Activated CD4-positive, alpha-beta T cell treated with anti-CD3 and anti-CD28 coated beads, Interleukin-2, amount 10 ng/mL, durations not matched to agents 24 days and 14 days (primary cell): ENCODE measurements at places on chromosomes 2 and 18. TPM values are rescaled to one million over a fixed set of nuclear protein-coding genes. Genes with fewer than 3 reads are reported as not detected.

GRCh38 chr18:1559563-1559962, 654.9 kb downstream of the ADCYAP1 start:
- no peaks in the 10 kb centered on the region for H3K27me3 ChIP-seq
- H3K4me1 ChIP-seq = no peaks in the 10 kb centered on the region
- H3K4me3 ChIP-seq = no peak overlapping the region
- no peak for DNase-seq
- no peak overlapping the region for H3K27ac ChIP-seq

DNA sequence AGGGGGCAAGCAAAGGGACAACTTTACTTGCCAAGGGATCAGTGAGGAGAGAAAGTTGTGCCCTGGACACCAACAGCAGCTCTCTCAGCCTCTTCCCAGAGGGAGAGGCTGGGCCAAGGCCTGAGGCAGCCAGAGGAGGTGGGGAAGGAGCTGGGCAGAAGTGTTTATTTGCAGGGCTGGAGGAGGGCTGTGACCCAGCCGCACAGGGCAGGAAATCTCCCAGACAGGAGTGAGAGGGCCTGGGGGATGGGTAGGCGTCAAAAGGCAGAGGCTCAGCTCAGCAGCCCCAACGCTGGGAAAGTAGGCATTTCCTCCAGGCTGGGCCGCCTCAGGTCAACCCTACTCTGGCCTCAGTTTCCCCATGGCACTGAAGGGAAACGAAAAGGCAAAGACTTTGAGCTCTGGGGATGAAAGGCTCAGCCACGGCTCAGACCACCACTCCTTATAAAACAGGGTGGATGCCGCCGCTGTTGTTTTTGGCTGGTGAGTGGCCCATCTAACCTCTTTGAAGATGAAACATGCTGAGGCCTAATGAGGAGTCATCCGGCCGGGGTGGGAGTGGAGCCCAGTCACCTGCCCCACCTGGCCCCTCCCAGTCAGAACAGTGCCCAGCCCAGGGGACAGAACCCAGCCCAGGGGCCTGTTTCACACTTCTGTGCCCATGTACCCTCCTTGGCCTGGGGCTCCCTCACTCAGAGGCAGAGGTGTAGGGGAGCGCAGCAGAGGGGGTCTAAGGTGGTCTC, 21.9 kb upstream of the SEMA4C start:
- H3K36me3 ChIP-seq = no peaks in the 10 kb centered on the region
- H3K27me3 ChIP-seq = peaks cover 2% of the 10 kb centered on the region
- H3K27ac ChIP-seq = no peak overlapping the region

GRCh38 chr2:171083451-171083850, 77.2 kb downstream of the TLK1 start:
- H3K27me3 ChIP-seq = no peaks in the 10 kb centered on the region
- H3K27ac ChIP-seq = no peak overlapping the region
- H3K4me1 ChIP-seq = peaks cover 52% of the 10 kb centered on the region

Gene FNDC4
- total RNA-seq = not detected in 2 replicates

Gene APOB
- total RNA-seq = not detected in 2 replicates

GRCh38 chr18:69789794-69790193, 157.9 kb downstream of the CD226 start:
- H3K27me3 ChIP-seq = no peaks in the 10 kb centered on the region
- DNase-seq = no peak
- H3K36me3 ChIP-seq = no peaks in the 10 kb centered on the region
- peaks cover 2% of the 10 kb centered on the region for H3K4me1 ChIP-seq
- H3K27ac ChIP-seq = no peak overlapping the region

DNA sequence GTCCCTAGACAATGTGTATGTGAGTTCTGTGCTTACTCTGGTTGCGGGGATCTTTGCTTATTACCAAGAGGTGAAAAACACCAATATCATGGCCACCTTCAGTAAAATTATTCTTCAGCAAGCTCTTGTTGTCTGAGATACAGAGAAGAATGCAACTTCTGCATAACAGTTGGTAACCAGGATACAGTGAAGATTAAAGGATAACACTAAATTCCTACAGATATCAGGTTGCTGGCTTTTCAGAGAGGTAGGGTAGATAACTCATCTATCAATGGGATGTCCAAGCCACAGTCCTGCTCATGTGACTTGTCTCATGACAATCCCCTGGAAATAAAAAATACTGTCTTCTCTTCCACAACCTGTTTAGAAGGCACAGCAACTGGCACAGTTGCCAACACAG, 308.5 kb downstream of the TNS1 start:
- H3K27me3 ChIP-seq = no peaks in the 10 kb centered on the region

- no peak for DNase-seq
- H3K4me3 ChIP-seq = no peak overlapping the region
- H3K27ac ChIP-seq = no peak overlapping the region
- H3K36me3 ChIP-seq = peaks cover 5% of the 10 kb centered on the region
- peaks cover 6% of the 10 kb centered on the region for H3K4me1 ChIP-seq
- peaks cover 3% of the 10 kb centered on the region for H3K27me3 ChIP-seq
These were observed 47.3 kb upstream of the NDUFV2 start for GRCh38 chr18:9055185-9055584.

Gene ANKAR
- total RNA-seq = 2.9 and 3.4 TPM in 2 replicates

Gene IL1RL1
- 0.54 and 0.84 TPM in 2 replicates for total RNA-seq

Gene PRKAG3
- total RNA-seq = not detected in 2 replicates
